Renal pelvis (tissue), 12 donors: ENCODE measurements at places on chromosomes 13 and 19. TPM values are rescaled to one million over a fixed set of nuclear protein-coding genes. Genes with fewer than 3 reads are reported as not detected.

- DNase-seq: no peak
These were observed 10.2 kb downstream of the DPP9 start for GRCh38 chr19:4713384-4713951.

- DNase-seq: no peak
These were observed 13.8 kb downstream of the METTL21C start for GRCh38 chr13:102680842-102681740.

- no peak for DNase-seq
These were observed 102.0 kb downstream of the SLITRK1 start for GRCh38 chr13:83780227-83780626.

DNA sequence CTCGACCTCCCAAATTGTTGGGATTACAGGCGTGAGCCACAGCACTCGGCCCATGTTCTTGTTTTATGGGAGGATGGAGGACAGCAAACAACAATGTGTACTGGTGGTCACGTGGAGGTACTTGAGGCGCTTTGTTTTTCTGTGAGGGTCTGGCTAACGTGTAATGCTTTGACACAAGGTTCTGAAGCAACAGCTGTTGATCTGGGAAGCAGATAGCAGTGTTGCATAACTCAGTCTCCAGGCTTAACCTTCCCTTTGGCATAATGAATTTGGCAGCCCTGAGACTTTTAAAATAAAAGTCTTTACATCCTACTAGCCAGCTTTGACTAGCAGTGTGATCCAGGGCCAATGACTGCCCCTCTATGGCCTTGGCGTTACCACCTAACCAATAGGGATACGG, 6.9 kb upstream of the ZNF580 start:
- no peak for DNase-seq

- DNase-seq: no peak
These were observed 110.1 kb downstream of the KCTD15 start for GRCh38 chr19:33906578-33907335.

GRCh38 chr19:33473653-33474305, 47.8 kb downstream of the PEPD start:
- DNase-seq: no peak

DNA sequence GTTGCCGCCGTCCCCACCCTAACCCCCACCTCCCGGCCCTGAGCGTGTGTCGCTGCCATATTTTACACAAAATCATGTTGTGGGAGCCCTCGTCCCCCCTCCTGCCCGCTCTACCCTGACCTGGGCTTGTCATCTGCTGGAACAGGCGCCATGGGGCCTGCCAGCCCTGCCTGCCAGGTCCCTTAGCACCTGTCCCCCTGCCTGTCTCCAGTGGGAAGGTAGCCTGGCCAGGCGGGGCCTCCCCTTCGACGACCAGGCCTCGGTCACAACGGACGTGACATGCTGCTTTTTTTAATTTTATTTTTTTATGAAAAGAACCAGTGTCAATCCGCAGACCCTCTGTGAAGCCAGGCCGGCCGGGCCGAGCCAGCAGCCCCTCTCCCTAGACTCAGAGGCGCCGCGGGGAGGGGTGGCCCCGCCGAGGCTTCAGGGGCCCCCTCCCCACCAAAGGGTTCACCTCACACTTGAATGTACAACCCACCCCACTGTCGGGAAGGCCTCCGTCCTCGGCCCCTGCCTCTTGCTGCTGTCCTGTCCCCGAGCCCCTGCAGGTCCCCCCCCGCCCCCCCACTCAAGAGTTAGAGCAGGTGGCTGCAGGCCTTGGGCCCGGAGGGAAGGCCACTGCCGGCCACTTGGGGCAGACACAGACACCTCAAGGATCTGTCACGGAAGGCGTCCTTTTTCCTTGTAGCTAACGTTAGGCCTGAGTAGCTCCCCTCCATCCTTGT, 6.4 kb downstream of the YIPF2 start:
- DNase-seq: no peak

DNA sequence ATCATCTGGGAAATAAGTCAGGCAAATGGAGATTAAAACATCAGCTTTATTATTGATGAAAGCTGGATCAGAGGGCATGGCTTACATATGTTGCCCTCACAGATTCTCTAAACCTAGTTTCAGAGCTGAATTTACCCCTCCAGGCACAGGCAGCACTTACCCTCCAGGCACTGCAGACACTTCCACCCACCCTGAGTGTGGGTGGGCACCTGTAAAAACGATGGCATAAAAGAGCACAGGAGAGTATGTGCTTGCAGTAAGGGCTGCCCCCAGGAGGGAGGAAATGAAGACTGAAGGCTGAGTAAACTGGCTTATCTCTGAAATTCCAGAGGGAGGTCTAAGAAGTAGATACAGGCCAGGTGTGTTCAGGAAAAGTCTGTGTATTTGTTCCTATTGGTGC, 185.0 kb upstream of the HTR2A start:
- DNase-seq: no peak

DNA sequence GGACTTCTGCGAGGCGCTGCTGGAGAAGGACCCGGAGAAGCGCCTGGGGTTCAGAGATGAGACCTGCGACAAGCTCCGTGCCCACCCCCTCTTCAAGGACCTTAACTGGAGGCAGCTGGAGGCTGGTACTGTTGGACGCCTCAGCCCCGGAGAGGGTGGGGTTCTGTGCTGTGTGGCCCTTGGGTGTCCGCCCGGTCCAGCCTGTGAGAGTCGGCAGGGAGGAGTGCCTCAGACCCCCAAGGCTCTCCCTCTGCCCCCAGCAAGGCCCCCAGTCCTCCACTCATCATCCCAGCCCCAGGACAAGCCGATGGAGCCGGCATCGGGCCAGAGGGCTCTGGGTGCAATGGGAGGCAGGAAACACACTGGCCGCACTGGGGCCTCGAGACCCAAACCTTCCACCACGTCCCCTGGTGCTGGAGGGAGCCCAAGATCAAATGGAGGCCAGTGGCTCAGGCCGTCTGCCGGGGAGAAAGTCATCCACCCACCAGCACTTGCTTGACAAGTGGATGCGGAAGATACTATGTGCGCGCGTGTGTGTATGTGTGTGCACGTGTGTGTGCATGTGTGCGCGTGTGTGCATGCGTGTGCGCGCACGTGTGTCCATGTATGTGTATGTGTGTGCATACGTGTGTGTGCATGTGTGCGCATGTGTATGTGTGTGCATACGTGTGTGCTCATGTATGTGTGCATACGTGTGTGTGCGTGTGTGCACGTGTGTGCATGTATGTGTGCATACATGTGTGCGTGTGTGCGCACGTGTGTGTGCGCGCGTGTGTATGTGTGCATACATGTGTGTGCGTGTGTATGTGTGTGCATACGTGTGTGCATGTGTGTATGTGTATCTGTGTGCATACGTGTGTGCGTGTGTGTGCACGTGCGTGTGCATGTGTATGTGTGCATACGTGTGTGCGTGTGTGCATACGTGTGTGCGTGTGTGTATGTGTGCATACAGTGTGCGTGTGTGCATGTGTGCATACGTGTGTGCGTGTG, 25.8 kb upstream of the TMEM255B start:
- DNase-seq: no peak

- no peak for DNase-seq
These were observed 4.6 kb downstream of the PPP5C start for GRCh38 chr19:46351241-46352041.

DNA sequence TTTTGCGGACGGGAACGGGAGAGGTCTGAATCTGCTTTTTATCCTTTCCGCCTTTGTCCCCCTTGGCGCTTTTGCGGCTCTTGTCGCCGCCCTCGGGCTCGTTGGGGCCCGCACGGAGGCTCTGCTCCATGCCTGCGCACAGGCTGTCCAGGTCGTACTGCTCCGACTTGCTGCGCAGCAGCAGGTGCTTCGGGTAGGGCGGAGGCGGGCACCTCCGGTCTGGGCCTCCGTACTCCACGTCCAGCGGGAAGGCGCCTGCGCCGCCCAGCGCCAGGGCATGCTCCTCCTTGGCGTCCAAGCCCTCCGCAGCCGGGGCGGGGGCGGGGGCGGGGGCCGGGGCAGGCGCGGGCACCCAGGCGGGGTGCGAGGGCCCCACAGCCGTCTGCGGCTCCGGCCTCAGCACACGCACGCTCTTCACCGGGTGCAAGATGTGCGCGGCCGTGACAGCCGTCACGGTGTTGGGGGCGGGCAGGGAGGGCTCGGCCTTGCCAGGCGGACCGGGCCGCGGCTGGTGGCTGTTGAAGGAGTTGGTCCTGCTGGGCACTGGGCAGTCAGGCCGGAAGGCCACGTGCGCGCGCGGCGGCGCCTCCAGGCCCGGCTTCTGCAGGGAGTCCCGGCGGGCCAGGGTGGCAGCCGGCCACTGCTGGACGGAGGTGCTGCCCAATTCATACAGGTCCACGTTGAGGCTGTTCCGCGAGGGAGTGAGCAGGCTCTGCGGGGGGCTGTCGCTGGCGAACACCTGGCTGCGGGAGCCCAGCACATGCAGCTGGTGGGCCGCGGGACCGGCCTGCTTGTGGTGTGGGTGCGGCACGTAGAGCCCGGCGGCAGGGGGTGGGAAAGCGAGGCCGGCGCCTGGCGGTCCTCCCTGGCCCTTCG, 73.1 kb downstream of the LATS2 start:
- no peak for DNase-seq

DNA sequence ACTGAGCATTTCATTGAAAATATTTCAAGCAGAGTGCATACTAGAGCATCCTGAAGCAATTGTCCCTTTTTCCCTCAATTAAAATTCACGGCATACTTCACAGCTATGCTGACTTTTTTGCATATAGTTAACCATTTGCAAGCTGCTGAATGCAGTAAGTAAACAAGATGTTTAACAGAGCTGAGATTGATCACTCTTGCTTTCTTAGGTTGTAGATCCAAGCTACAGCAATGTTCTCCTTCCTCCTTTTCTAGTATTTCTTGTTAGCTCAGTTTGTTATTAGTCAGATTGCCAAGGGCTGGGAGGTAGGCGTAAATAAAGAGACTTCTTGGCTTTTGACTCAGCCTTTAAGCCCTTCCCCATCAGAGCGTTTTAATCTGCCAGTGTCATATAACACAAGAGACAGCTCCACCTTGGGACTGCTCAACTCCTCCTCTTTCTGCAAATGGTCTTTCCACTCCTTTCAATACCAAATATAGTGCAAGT, at the start of gene SLITRK6:
SLITRK6 (minus strand) TSS at position 323 of the 486 bp plus-strand sequence. CDS start 2,911 bp downstream, outside the sequence.
- DNase-seq: peak; percentile 28

DNA sequence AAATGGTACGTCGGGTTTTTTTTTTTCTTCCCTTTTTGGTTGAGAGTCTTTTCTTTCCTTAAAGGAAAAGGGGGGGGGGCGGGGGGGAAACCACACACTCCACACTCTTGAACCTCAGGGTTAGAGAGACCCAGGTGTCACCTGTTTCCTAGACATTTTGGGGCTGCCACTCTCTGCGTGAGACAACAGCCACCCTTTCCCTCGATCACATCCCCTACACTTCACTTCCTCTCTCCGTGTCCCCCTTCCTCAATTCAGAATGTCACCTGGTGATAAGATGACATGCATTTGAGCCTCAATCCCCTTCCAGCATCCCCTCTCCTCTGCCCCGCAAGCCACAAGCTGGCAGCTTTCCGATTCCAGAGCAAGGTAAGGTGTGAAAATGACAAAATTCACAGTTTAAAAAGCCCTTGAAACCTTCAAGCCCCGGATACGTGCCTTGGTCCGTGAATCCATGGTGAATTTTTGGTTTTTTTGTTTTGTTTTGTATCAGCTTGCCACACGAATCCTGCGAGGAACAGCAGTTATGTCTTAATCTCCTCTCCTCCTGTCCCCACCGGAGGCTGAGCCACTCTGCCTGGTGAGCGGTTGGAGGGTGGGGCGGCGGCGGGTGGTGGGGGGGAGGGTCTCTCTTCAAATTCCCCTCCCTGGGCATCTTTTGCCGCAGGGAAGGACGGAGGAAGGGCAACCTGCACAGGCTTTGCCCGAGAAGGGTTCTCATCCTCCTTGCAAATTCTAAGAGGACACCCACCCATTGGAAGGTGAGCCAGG, 4.2 kb downstream of the PTPRS start:
- no peak for DNase-seq

The ZNF260 gene
- polyA plus RNA-seq: 33.0 TPM

The RFPL4A gene
- not detected for polyA plus RNA-seq

The RNF17 gene
- not detected for polyA plus RNA-seq

The ZNF302 gene
- 83.4 TPM for polyA plus RNA-seq

The CCDC8 gene
- polyA plus RNA-seq: 62.1 TPM

The FBXO17 gene
- polyA plus RNA-seq: 106 TPM

The TEKTIP1 gene
- 6.8 TPM for polyA plus RNA-seq

The TPRX1 gene
- polyA plus RNA-seq: not detected
